ENCODE measurements at places on chromosomes 12 and 14.

DNA sequence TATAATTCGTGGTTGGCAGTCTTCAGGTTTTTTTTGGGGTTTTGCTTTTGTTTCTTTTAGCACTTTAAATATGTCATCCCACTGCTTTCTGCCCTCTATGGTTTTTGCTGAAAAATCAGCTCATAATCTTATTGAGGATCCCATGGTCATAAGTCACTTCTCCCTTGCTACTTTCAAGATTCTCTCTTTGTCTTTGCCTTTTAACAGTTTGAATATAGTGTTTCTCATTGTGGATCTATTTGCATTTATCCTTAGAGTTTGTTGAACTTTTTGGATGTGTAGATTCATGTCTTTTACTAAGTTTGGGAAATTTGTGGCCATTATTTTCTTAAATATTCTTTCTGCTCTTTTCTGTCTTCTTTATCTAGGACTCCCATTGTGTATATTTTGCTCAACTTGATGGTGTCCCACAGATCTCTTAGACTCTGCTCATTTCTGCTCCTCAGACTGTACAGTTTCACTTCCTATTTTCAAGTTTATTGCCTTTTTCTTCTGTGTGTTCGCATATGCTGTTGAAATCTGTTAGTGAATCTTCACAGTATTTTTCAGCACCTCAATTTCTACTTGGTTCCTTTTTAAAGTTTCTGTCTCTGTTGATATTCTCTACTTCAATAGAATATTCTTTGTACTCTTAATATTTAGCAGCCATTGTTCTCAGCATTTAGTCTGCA lies 70.8 kb downstream of the WNK1 start:
- DNase-seq = no peak

DNA sequence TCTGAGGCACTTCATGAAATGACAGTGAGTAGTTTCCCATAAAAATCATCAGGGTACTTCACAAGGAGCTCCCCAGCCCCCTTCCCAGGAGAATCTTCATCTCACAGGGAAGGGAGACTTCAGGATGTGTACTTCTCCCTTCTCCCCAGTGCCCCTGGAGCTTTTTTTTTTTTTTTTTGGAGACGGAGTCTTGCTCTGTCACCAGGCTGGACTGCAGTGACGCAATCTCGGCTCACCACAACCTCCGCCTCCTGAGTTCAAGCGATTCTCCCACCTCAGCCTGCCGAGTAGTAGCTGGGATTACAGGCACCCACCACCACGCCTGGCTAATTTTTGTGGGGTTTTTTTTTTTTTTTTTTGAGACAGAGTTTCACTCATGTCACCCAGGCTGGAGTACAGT lies 10.4 kb downstream of the ITPK1 start:
- no peak for DNase-seq

DNA sequence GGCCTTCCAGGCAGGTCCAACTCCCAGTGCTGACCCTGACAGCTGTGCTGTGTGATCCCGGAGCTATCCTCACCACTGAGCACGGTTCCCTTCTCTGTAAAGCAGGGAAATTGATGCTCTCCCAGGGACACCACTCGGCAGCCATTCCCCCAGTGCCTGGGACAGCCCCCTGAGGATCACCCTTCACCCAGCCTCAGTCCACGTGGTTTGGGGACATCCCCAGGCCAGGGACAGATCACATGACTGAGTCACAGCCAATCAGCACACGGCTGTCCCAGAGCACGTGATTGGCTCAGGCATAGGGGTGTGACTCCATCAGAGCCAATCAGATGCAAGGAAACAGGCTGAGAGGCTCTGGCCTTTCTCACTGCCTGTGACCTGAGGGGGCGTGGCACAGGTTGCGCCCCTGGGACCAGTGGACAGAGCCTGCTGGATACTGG lies 68.8 kb upstream of the SFSWAP start:
- no peak for DNase-seq

- DNase-seq = no peak
Measured at GRCh38 chr12:52082026-52082668, 2.6 kb downstream of the SMIM41 start.

GRCh38 chr14:88323086-88323522 lies at the start of gene KCNK10:
Gene KCNK10, minus strand, starts transcription at chr14:88323269. Its CDS starts 471 bp downstream, at chr14:88322798.
- no peak for DNase-seq

DNA sequence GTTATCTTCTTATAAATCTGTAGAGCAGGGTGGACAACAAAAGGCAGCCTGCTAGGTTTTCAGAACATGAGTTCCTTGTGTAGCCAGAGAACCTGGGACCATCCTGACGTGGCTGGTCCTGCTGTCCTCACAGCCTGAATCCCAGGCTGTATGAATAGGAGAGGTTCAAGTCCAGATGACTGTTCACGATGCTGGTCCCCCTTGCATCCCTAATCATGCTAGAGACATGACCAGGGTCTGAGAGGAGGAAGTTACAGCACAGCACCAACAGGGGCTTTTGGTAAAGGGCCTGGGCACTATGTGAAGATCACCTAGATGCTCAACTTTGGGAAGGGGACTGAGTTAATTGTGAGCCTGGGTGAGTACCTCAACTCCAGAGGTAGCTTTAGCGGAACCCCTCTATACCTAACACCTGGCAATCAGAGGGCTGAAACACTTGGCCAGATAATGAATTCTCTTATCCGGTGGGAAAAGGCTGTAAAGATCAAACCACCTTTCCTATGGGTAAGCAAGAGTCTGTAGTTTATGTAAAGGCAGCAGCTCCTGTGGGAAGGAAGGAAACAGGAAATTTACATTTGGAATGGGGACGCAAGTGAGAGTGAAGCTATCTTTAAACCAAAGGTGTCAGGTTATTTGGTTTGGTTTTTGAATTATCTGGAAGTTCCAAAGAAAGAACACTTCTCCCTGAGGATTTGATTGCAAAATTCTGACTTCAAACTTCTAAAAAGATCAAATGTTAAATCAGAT lies 112.8 kb downstream of the DAD1 start:
- DNase-seq = no peak

GRCh38 chr14:84646786-84647500 lies 883.0 kb upstream of the FLRT2 start:
- no peak for DNase-seq

- no peak for DNase-seq
Measured at GRCh38 chr12:66072135-66072534, 58.4 kb downstream of the LLPH start.

GRCh38 chr12:92650228-92650822 lies 52.5 kb upstream of the PLEKHG7 start:
- no peak for DNase-seq

DNA sequence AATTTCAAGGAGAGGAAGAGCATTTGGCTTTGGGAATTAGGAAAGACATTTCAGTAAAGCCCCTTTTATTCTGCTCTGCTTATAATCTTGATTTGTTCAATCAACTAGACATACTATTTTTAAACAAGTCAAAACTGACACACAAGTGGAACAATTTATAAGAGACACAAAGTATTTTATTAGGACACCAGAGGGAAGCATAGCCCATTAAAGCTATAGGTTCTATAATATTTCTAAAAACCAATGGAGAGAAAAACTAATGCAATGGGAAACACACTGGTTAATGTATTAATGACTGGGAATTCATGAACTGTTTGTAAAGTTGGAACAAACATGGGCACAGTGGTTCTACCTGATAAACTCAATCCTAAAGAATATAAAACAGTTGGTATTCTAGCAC lies 15.3 kb upstream of the CERS5 start:
- no peak for DNase-seq

GRCh38 chr12:71107936-71108335 lies 49.9 kb downstream of the TSPAN8 start:
- DNase-seq = no peak

DNA sequence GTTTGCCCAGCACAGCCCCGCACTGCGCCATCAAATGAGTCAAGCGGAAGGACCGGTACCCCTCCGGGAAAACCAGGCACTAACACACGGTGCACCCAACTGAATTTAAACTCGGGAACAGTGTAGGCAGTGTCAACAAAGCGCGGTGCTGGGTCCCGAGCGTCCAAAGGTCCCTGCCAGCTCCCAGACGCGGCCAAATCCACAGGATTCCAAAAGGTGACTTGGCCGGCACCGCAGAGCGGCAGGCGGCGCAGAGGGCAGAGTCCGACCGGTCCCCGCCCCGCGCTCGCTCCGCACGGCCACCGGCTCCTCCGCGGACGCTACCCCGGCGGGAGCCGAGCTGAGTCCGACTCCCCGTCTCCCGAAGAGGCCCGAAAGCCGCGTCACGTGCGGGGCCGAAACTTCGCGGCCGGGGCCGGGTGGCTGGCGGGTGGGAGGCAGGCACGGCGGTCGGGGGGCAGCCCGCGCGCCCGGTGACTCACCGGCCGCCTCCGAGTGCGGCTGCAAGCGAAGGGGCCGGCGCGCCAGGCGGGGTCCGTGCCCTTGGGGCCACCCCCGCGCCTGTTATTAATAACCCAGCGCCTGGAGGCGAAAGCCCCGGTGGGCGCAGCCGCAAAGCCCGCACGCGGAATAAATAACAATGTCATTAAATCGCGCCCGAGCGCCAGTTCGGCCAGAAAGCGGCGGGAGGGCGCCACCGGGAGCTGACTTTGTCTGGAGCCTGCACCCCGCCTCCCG lies 863 bp downstream of the DENND5B start:
- no peak for DNase-seq

GRCh38 chr12:77352946-77353345 lies 287.6 kb upstream of the E2F7 start:
- no peak for DNase-seq

- no peak for DNase-seq
Measured at GRCh38 chr14:23704890-23705289, 68.7 kb downstream of the DHRS2 start.

DNA sequence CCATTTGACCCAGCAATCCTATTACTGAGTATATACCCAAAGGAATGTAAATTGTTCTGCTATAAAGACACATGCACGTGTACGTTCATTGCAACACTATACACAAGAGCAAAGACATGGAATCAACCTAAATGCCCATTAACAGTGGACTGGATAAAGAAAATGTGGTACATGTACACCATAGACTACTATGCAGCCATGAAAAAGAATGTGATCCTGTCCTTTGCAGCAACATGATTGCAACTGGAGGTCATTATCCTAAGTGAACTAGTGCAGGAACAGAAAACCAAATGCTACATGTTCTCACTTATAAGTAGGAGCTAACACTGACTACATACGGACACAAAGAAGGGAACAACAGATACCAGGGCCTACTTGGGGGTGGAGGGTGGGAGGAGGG lies 45.7 kb upstream of the VRK1 start:
- no peak for DNase-seq

GRCh38 chr12:116425256-116426193 lies 133.7 kb upstream of the MAP1LC3B2 start:
- DNase-seq = no peak

DNA sequence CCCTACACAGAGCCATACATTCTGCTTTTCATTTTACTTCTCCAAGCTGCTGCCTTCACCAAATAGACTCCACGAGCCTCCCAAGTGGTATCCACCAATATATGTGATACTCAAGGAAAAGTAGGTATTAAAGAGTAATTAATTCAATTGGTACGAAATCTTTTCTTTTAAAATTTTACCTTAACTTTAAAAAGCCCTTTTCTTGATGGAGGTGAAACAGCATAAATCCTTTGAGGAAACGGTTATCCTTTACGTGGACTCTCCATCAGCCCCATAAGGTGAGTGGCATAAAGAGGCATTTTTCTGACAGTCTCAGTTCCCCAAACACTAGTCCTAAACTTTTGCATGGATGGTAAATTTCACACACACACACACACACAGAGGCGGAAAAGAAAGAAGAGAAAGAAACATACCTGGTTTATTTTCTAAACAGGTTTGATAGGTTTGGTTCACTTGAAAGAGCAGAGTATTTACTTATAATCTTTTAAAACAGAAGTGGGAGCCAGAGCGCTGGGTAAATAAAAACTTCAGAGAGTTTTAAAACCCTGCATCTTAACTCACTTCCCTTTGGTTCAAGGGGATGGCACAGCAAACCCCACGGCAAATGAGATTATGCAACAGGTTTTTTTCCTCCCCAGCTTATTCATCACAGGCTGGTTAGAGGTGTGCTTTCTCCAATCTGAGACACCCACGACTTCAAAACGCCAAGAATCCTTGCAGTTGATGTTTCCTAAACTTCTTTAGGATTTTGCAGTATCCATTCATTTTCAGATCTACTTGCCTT lies 1.9 kb downstream of the DUSP16 start:
- peak; percentile 31 for DNase-seq

DNA sequence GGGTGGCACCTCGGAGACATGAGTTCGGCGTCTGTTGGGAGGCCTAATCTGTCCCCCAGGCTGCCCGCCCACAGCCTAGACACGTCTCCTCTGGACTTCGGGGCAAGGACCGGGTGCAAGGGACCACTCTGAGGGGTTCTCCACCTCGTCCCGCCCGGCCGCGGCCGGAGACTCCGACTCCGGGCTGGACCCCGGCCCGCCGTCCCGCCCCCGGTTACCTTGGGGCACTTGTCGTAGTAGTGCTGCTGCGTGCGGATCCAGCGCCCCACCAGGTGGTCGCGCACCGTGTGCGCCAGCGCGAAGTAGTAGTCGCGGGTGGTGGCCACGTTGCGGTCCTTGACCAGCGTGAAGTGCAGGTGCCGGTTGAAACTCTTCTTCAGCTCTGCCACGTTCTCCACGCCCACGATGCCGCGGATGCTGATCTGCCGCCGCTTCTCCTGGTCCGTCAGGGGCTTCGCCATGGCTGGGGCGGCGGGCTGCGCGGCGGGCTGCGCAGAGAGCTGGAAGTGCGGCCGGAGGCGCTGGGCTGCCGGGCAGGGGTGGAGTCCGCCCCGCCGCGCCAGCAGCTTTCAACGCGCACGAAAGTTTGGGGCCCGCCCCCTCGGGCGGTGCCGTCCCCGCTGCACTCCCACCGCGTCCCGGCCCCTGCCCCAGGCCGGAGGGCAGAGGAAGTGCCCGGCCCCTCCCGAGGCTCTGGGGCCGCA lies at the start of gene PYGL:
Gene PYGL (minus strand): TSS at position 541 of the 704 bp plus-strand sequence. CDS start 80 bp downstream, at position 461.
- DNase-seq = no peak

Measured in stimulated activated CD8-positive, alpha-beta memory T cell treated with anti-CD3 and anti-CD28 coated beads, Interleukin-7, amount 100 ng/mL, for 1 hour (primary cell).